ENCODE measurements at places on chromosomes 5 and 9.

- DNase-seq, result no peak
These were observed 9.9 kb upstream of the CXXC5 start for GRCh38 chr5:139638090-139638735.

DNA sequence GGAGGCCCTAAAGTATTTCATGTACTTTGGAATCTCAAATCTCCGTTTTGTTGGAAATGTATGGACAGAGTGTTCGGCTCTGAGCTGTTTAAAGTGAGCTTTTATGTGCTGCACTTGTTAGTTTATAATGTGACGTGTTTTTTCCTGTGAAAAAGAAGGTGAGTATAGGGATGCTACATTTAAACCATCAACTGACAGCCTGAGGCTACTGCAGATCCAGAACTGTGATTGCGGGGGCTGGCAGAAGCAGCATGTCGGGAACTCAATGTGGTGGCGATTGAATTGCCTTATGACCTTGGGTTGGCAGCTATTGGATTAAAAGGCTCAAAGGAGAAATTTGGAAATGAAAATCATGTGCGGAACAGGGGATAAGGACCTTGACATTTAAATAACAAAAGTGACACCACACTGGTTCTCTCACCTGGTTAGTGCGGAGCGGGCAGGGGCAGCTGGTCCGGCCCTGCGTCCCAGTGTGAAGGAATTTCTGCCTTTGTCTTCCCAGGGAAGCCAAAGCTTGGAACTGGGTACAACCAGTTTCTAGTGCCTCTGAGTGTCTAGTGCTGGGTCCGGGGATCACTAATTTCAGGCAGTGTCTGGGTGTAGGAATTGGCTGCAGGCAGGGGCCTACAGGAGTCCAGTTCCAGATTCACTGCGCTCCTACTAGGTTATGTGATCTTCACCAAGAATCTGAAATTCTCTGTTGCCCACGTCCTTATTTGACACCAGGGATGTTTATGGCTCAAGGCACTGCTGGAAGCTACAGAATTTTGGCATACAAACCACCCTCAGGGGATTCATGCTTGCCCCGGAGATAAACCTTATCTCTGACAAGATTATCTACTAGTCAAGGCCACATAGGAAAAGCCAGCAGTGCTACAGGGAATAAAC, 120.7 kb upstream of the ERCC6L2 start:
- DNase-seq, result no peak

DNA sequence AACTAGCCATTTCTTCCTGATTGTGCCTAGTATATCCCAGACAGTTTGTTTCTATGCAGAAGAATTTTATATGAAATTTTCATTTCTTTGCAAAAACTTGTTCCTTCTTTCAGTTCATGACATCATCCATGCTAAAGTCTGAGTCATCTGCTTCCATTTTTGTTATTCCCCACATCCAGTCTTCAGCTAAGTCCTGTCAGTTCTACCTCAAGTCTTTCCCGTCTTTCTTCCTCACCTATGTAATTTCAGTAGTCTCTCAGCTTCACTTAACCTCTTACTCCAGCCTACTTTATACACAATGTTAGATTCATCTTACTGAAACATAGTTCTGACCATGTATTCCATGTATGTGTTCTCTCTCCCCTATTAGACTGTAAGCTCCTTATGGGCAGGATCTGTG, 39.1 kb downstream of the G3BP1 start:
- DNase-seq, result no peak

GRCh38 chr9:3824581-3824980, 298.8 kb upstream of the RFX3 start:
- DNase-seq, result no peak

- no peak for DNase-seq
These were observed 226.5 kb upstream of the ANKRD55 start for GRCh38 chr5:56459394-56460194.

- no peak for DNase-seq
These were observed 6.7 kb downstream of the PTCH1 start for GRCh38 chr9:95509851-95510708.

DNA sequence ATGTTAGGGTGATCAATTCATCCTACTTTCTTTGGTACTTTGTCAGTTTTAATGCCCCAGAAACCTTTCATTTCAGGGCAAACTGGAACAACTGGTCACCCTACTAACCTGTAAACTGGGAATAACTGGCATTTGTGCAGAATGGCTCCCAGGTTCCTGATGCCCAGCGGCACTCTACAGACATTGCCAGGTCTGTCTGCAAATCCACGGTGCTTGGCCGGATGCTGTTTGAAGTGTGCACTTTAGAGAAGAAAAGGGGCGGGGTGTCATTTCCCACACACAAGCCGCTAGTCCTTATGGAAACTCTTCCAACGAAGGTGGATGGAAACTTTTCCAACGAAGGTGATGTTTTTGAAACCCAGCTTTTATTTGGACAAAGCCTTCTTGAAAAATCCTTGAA, 49.9 kb upstream of the OTULINL start:
- DNase-seq, result no peak

- peak; percentile 88 for DNase-seq
These were observed 40.0 kb downstream of the TMEM252 start for GRCh38 chr9:68500457-68501381.

DNA sequence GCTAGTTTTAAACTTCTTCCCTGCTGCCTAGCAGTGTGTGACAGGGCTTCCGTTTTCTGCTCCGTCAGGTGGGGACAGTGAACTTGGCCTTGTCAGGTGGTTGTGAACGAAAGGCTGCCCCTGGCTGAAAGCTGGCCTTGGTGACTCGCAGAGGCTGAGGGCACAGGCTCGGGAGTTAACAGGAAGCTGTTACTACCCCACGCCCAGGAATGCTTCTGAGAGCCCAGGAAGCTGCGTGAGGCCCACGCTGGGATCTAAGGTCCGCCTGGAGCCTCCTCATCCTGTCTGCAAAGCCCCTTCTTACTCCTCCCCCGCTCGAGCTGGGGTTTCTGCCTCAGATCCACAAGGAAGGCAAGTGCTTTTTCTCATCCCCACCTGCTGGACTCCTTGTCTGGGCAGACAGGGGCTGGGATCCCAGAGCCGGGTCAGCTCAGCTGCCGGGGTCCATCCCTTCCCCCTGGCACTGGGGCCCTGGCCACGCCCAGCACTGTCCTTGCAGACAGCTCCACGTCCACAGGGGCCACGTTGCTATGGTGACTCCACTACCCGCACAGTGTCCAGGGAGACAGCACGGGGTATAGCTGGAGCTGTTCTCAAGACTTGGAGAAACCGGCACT, 124.7 kb upstream of the TBC1D2 start:
- peak; percentile 92 for DNase-seq

GRCh38 chr5:158635565-158635964, 464.2 kb downstream of the EBF1 start:
- DNase-seq, result no peak

DNA sequence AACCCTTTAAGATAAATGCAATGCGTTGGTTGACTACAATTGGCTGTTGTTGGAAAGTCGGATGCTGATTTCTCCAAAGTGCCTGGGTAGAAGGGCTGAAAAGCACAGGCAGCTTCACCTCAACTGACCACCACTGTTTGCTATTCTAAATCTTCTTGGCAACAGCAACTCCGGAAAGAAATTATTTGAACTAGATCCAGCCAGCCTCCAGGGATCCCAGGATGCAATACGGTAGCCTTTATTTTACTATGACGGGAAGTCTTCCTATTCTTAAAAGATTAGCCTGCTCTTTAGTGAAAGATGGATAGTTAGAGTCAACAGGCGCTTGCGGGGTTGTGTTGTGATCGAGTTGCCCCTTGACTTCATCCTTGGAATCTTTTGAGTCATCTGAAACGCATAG, 78.6 kb upstream of the KLF9 start:
- no peak for DNase-seq

DNA sequence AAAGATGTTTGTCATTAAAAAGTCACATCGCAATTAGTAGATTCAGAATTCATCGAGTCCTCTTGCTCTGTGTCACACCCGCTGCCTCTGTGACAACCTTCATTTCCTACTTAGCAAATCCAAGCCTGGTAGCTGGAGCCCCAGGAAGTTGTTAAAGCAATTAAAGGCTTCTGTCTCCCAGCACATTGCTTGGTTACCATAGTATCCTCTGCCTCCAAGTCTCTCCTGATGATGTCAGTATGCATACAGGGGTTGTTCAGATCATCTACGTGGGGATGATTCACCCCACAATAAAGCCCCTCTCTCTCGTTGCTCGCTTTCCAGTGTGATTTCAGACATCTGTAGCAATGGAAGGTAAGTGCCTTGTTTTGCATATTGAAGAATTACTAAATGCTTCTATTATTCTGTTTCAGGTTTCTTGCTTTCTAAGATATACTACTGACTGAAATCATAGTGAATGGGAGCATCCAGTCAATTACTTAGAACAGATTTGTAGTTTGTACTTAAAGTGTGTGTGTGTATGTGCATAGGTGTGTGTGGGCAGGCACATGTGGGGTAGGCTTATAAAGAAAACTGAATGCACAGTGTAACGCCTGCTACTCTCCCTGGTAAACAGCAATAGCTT, 52.9 kb downstream of the PAM start:
- DNase-seq, result no peak

GRCh38 chr5:143231416-143231815, 172.1 kb downstream of the NR3C1 start:
- no peak for DNase-seq

DNA sequence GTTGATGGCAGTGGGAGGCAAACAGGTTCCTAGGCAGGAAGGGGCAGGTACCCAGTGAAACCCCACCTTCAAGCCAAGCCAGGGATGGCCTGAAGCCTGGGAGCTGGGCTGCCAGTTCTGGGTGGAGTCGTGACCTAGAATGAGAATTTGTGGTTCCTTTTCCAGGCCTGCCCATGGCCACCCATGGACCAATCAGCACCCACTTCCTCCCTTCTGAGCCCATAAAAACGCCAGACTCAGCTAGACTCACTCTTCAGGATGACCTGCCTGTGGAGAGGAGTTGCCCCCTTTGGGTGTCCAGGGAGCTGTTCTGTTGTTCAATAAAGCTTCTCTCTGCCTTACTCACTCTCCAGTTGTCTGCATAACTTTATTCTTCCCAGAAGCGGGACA, 144.0 kb upstream of the MRPS30 start:
- DNase-seq, result no peak

DNA sequence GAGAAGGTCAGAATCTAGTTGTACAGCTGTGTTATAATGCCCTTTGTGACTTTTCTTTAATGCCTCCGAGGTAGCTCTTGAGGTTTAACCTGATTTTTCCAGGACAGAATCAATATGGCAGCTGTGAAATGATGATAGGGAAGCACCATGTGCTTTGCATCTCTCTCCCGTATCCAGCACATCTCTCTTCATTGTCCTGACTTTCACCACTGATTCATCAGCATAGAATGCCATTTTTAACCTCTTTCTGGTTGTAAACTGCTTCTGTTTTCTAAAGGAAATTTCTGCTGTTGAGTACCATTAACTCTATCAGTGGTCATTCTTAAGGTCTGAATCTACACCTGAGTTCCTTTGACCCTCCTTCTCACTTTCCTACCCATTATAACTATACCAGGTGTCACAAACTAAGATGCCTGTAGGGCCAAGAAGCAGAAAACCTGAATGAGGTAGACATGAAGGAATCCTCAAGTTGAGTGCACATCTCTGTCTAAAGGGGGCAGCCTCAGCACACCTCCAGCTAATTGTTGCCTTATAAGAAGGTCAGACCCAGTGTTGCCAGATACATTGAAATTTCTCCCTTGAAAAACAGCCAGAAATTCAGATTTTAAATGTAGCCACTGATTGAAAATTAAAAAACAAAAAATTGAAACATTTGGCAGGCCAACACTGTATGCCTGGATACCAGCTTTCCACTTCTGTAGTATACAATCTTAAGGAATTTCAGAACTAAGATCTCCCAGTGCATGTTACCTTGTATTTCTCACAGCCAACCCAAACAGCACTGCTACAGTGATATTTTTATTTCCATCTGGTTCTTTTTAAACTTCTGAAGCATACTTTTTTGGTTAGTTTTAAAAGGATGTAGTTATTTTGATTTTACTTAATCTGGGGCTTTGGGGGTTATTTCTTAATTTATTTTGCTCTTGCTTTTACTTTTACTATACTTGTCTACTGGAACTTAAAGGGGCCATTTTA, 35.8 kb upstream of the TLX3 start:
- no peak for DNase-seq

- no peak for DNase-seq
These were observed 21.7 kb upstream of the ADAM19 start for GRCh38 chr5:157597277-157597676.

DNA sequence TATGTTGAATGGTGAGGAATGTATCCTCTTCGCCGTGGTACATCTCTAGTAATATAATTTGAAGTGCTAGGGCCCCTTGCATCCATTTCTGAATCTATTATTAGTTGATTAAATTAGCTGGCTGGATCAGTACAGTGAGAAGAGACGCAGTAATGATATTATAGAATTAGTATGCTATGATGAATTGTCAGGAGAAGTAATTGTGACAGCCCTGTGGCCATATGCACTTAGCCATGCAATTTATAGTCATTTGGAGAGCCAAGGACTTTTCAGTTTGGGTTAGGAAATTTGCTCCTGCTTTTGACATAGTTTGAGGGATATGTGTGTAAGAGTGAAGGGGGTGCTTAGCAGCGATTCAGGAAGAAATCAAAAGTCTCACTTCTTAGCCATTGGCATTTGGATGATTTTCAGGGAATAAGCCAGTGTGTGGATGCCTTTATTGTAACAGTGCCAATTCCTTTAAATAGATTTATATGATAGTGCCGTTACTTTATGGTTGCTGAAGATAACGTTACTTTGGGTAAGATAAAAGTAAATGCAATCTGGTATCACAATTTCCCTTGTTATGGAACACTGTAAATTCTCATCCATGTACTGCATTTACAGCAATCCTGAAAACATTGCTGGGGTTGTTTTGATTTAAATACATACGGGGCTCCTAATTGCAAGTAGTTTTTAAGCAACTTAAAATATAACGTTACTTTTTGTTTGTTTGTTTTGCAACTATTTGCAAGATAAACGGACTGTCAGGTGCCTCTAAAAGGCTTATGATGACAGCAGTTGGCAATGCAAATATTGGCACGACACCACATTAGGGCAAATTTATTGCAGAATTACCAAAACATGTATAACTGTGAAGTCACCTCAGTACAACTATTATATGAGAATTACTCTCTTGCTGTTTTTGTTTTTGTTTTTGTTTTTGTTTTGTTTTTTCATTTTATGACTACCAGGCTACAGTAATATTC, 875.4 kb upstream of the WWC1 start:
- no peak for DNase-seq

- DNase-seq, result no peak
These were observed 115.5 kb upstream of the DMRT1 start for GRCh38 chr9:726005-726404.

GRCh38 chr9:2675834-2676233, 41.5 kb upstream of the KCNV2 start:
- DNase-seq, result no peak

DNA sequence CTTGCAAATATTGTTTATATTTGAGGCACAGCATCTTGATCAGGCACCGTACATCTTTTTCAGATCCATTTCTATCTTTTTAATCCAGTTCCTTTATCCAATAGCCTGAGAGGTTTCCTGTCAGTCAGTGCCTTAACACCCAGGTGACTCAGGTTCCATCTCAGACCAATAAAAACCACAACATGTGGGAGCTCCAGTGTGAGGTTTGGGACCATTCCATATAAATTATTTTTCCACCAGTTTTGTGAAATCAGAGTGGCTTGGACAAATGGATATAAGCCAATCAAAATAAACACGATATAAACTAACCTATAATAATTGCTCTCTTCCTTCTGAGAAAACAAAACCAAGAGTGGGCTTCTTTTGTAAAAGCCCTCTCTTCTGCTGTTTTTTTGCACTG, 351.3 kb downstream of the NTRK2 start:
- DNase-seq, result no peak

Data from NCI-H460 (cell line).